ENCODE measurements at places on chromosomes 3 and 15.

DNA sequence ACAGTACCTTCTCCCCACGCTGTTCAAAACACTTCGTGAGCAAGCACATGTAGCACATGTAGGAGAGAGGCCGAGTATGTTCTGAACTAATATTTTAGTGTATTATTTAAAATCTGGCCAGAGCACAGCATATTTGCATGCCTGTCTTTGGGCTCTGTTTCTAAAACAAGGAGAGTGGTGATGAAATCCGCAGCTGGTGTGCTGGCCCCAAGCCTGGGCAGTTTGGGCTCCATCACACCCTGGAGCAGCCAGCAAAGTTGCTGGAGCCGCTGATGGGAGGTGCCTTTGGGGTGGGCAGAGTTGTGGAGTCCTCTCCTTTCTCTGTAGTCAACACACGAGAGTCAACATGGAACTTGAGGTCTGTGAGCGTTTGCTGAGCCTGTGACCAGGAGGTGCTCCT lies 116.6 kb downstream of the SLCO3A1 start:
- DNase-seq: no peak

- DNase-seq: no peak
These were observed 168.2 kb downstream of the TP63 start for GRCh38 chr3:189799366-189799765.

DNA sequence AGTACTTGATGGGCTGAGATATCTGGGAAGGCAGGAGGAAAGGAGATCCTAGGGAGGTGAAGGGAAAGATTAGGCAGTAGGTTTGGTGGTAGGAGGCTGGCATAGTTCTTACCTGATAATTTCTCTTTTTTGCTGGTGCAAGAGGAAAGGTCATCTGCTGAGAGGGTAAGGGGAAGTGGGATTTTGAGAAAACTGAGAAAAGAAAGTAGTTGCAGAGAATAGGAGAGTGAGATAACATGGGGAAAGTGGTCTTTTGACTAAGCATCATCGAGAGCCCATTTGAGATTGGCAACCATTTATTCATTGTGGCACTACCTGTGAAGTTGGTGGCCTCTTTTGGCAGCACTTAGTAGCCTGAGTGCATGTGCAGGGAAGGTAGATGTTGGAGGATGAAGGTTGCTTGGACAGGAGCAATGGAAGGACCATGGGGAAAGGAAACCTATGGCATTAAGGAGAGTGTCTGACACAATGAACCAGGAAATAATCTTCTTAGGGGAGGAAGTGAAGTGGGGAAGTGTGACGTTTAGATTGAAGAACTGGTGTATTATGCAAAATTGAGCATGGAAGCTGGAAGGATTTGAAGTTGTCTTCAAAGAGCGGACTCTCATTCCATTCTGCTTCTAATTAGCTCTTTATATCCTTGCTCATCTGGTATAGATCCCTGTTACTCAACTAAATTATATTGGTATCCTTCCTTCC lies 21.9 kb upstream of the USP13 start:
- no peak for DNase-seq

- DNase-seq: no peak
These were observed 359.8 kb downstream of the ULK4 start for GRCh38 chr3:41602121-41602520.

GRCh38 chr3:78880603-78881461 lies 887.0 kb downstream of the ROBO1 start:
- DNase-seq: no peak

- DNase-seq: no peak
These were observed 92.3 kb downstream of the FRMD5 start for GRCh38 chr15:44102675-44103254.

DNA sequence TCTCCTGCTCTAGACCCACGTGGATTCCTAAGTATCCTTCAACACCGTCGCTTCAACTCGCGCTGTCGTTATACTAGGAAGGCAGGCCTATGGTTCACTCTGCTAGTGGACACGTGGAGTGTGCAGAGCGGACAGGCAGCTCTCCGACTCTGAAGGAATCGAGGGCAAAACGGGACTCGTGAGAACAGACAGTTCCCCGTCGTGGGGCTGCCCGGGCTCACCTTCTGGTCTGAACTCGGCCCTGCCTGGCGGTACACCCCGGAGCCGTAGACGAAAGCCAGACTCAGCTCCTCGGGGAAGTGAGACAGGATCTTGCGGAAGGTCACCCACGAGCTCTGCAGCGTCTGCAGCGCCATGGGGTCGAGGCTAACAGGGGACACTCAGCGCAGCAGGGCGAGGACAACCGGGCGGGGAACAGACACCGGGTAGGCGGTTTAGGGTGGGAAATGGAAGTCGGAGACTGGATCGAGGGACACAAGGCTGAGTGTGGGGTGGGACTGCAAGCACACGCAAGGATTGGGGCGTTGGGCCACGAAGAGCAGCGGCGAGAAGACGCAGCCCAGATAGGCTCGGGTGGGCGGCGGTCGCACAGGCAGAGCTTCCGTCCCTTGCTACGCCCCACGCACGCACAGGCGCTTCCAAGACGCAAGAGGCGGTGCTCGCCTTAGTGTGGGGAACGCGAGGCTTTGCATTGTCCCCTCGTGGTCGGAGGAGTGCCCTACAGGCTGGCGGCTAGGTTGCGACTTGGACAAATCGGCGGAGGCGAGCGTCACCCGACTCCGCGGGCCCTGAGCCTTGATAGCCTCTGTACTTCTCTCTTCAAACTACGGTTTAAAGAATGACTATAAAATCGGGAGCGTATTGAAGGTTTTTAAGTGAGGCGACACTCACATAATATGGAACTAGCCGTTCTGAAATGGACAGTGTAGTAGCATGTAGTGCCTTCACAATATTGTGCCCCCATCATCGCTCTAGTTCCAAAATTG lies at the start of gene TAMM41:
Gene TAMM41 (minus strand): TSS at position 605 of the 986 bp plus-strand sequence. CDS start 249 bp downstream, at position 356.
- peak; percentile 58 for DNase-seq

DNA sequence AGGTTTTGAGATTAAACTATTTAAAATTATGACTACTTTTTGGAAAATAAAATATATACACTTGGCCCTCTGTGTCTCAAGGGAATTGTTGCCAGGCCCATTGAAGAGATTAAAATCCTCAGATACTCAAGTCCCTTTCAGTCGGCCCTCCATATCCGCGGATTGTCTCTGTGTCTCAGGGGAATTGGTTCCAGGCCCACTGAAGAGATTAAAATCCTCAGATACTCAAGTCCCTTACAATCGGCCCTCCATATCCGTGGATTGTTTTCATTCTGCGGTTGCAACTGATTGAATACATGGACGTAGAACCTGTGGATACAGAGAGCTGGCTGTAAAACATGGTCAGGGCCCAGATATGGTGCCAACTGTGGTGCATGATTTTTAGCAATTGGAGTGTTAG lies 15.7 kb upstream of the LRCH3 start:
- no peak for DNase-seq

- no peak for DNase-seq
These were observed 5.3 kb upstream of the EID1 start for GRCh38 chr15:48872632-48873031.

- DNase-seq: no peak
These were observed 252.7 kb upstream of the ICE2 start for GRCh38 chr15:60731583-60732130.

- DNase-seq: no peak
These were observed 4.7 kb downstream of the NFKBIZ start for GRCh38 chr3:101853982-101854381.
